HCEC 1CT (cell line): ENCODE measurements at places on chromosomes 3 and 15.

GRCh38 chr15:96170979-96171739, 159.3 kb upstream of the NR2F2 start:
- no peak for DNase-seq

- DNase-seq, result no peak
Observed at GRCh38 chr15:52423852-52424251, 104.8 kb downstream of the MYO5A start.

DNA sequence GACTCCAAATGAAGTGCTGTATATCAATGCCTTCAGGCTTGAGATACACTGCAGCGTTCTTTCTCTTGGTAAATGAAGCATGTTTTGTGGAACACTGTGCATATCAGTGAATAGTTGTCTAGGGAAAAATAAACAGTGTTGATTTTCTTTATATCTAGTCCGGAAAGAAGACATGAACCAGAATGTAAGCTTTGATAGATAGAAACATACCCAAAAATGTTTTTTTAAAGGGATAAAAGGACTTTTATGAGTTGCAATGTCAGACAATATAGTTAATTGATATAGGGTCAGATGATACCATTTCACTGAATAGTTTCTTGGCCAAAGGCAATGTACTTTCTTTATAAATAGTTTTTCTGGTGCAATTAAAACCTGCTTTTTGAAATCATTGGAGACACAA, 1037.8 kb downstream of the OTOL1 start:
- DNase-seq, result no peak

DNA sequence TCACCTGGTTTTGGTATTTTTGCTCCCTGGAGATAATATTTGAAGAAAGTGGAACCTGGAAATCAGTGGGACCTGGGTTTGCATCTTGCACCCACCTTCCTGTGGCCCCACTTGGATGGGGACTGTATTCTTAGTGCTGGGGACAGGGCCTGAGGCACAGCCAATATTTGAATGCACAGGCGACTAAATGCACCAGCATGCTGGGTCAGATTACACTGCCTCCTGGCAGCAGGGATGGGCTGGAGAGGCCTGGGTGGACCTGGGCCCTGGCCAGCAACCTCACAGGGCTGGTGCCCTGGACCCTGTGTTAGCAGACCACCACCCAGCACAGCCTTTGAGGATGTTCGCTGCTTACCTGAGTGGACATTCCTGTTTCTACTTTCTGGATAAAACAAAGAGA, 10.5 kb downstream of the ITIH4 start:
- no peak for DNase-seq

DNA sequence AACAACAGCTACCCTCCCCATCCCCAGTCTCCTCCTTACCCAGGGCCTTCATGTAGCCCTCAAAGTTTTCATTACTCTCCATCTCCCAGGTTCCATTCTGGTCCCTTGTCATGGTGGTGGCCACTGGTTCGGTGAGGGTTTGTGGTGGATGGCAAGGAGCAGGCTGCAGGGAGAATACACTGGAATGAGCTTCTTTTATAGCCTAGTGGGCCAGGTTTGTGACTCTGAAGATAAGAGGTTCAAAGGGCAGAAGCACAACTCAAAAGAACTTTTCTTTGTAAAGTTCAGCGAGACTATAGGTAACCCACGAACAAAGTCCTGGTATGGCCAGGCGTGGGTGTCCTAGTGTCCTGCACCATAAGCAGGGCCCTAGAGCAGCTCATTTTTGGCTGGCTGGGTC, at the start of gene RBP2:
Gene RBP2, minus strand, starts transcription at position 169 of the 400 bp plus-strand sequence. Its CDS starts 57 bp downstream, at position 112.
- DNase-seq, result no peak

DNA sequence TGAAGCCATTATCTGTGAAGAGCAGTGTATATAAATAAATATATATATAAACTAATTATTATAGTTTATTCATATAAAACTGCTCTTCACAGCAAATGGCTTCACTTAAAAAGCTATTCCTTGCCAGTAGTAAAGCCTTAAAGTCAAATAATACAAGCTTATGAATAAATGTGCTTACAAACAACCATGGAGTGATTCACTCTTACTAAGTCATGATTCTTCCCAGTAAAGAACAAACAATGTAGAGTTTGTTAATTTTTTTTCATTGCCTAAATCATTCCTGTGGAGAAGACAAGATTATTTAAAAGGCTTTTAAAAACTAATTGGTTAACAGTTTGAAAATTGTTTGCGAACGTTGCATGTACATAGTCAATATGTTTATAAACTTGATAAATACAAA, 140.7 kb downstream of the PLCH1 start:
- peak; percentile 37 for DNase-seq

GRCh38 chr3:71247221-71247957, 336.1 kb downstream of the FOXP1 start:
- peak; percentile 43 for DNase-seq

DNA sequence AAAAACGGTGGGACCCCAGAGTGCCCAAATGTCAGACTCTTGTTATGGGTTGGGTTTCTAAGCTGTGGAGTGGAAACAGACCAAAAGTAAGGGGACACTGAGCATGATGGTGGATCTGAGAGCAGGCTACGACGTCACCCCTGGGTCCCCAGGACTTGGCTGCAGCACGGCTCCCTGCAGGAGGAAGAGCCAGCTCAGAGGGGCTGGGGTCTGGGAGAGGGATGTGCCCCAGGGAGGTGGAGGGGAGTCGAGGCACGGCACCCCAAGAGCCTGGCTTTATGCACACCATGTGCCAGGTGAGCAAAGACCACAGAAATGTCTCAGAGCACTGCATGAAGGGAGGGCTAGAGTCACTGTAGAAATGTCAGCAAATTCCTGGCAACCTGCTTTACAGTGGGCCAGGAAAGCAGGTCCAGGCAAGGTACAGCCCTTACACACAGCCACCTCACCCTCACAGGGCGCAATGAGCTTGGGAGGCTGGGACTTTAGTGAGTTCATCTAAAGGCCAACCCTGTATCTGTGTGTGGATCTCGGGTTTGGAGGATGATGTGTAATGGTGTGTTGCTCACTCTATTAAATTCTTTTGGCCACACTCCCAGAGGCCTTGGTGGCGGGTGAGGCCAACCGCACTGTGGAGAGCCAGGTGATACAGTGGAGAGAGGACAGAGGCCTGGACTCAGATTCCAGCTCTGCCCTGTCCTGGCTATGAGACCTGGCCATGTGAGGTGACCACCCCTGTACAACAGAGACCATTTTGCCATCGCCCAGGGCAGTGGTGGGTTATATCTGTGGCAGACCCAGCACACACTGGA, 14.1 kb downstream of the CTSH start:
- DNase-seq, result peak; percentile 79

- DNase-seq, result no peak
Observed at GRCh38 chr3:83065851-83066460, 1304.5 kb upstream of the GBE1 start.

- no peak for DNase-seq
Observed at GRCh38 chr3:40851836-40852235, 327.1 kb downstream of the ZNF621 start.

GRCh38 chr15:64236156-64236894, 73.5 kb upstream of the PPIB start:
- no peak for DNase-seq

GRCh38 chr3:20700714-20701113, 514.7 kb upstream of the SGO1 start:
- DNase-seq, result no peak

DNA sequence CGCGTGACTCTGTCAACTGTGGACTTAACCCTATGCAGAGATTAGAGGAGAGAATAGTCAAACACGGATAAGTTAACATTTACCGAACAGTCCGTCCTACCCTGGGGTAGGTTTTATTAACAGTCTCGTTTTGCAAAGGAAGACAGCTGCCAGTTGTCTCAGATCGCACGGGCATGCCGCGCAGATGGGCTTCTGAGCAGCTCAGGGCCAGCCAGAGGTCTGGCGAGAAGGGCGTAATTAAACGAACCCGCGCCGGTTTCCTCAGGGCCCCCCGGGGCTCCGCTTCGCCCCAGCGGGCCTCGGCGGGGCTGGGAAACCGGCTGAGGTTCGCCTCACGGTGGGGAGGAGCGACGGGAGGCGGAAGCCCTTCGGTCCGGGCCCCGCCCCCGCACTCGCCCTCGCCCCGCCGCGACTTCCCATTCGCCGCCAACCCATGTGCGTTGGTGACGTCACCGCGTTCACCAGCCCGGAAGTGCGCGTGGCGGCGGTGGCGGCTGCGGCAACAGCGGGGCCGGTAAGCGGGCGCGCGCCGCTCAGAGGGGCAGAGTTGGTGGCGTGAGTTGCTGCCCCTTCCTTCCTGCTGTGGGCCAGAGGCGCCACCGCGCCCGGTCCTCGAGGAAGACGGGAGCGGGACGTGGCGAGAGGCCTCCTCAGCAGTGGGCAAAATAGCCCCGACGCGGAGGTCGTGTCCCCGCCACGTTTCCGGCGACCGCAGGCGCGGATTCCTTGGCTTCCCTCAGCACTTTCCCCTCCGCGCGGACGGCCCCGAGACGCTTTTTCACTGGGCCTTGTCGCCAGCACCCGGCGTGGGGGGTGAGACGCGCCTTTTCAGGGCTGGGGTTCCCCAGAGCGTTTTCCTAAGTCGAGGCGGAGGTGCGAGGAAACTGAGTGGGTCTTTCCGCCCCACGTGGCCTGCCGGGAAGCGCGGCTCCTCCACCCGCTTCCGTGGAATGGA, at the start of gene TRNT1:
Gene TRNT1, plus strand, starts transcription at position 464 of the 955 bp plus-strand sequence. CDS start 2,101 bp downstream, outside the sequence.
- DNase-seq, result peak; percentile 92
